ENCODE measurements at places on chromosomes 11 and 22.

- no peak for DNase-seq
These were observed 988.1 kb downstream of the NTM start for GRCh38 chr11:132358573-132358953.

DNA sequence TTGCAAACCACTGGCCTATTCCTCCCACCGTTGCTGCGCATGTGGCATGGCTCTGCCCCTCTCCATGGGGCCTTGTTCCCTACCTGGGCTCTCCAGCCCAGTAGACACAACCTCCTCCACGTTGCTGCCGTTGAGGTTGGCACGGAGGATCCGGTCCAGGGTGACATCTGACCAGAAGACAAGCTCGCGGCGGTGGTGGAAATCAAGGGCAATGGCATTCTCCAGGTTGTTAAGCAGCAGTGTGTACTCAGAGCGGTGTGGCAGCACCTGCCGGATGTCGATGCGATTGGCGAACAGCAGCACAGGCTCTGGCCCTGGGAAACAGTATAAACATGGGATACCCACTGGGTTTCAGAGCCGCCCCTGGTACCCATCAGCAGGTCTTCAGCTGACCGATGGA lies 23.8 kb downstream of the LRP4 start:
- no peak for DNase-seq

- no peak for DNase-seq
These were observed 63.5 kb downstream of the MICAL3 start for GRCh38 chr22:17960695-17961445.

- no peak for DNase-seq
These were observed 106.3 kb downstream of the MPPED2 start for GRCh38 chr11:30479899-30480298.

GRCh38 chr11:9219572-9219971 lies 45.6 kb downstream of the DENND5A start:
- peak; percentile 63 for DNase-seq

DNA sequence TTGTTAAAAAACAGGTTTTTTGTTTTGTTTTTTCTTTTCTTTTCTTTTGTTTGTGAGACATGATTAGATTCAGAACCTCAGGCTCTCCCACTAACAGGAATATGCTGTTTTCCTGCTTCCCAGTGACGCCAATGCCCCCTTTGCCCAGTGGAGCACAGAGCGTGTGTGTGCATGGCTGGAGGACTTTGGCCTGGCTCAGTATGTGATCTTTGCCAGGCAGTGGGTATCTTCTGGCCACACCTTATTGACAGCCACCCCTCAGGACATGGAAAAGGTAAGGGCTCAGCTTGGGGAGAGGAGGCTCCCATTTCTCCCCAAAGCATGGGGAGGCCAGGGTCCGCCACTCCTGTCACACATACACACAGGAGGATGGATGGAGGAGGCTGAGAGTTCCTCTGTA lies 25.0 kb downstream of the CYB5R2 start:
- no peak for DNase-seq

DNA sequence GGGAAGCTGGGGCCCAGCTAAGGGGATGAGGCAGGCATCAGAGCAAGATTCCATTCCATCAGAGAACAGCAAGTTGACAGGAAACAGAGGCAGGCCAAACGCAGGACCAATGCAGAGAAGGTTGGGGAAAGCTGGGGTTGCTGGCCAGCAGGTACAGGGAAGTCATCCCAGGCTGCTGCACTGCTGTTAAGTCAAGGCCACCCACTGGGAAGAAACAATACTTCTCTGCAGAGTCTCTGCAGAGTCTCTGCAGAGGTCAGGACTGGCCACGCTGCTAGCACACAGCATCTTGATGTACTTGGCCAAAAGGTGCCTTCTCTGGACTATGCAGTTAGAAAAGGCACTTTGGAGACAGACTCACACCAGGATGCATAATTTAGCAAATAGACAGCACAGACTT lies 68.5 kb upstream of the CSNK2A3 start:
- DNase-seq = no peak

GRCh38 chr11:60040109-60040508 lies at the start of gene OOSP2:
OOSP2 (plus strand) TSS chr11:60040409; CDS start chr11:60040460, 51 bp downstream.
- DNase-seq = no peak

GRCh38 chr11:116800610-116801009 lies 8.9 kb upstream of the APOA5 start:
- DNase-seq = no peak

DNA sequence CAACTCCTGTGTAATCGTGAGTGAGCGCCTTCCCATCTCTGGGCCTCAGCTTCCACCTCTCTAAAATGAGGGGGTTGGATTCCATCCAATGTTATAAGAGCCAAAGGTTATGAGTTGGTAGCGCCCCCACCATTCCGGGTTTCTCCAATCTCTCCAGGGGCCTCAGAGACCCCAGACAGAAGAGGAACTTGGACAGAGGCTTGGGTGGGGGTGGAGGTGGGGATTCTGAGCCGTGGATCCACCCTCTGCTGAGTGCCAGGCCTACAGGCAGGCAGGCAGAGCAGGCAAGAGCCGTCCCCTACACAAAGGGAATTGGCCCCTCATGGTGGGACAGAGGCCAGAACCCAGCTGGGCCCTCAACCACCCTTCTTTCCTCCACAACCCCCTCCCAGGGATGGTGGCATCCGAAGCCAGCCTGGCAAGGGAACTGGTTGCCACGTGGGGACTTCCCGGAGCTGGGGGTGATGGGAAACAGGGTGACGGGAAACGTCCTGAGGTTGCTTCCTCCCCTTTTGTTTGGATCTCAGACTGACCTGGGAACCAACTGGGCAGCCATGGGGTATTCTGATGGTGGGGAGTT lies 31.8 kb downstream of the TXN2 start:
- no peak for DNase-seq

- DNase-seq = no peak
These were observed 44.0 kb downstream of the SMIM38 start for GRCh38 chr11:69199583-69200315.

GRCh38 chr22:45208993-45209838 lies 31.5 kb downstream of the KIAA0930 start:
- DNase-seq = no peak

DNA sequence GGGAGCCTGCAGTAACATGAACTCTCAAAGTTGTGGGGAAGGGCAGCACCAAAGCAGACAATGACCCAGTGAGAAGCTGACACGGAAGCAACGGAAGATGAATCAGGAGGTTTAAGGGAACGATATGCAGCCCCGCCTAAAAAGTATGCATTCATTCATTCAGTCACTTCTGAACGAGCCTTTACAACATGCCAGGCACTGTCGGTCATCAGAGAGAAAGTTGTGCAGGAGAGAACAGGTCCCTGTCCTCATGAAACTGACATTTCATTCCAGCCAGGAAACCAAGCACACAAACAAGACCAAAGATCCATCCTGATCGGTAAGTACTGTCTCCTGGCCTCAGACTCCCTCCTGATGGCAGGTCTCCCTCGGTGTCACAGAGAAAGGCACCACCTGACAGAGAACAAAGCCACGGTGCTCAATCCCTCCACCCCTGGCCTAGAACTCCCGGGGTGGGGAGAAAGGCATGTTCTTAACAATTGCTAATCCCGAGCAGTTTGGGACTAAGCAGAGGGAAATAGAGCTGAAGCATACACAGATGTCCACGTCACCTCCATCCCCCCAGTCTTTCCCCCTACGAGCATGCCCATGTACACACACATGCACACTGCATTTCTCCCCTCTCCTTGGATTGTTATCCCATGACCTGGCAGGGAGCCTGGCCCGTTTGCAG lies 49.3 kb downstream of the LRFN4 start:
- DNase-seq = no peak

DNA sequence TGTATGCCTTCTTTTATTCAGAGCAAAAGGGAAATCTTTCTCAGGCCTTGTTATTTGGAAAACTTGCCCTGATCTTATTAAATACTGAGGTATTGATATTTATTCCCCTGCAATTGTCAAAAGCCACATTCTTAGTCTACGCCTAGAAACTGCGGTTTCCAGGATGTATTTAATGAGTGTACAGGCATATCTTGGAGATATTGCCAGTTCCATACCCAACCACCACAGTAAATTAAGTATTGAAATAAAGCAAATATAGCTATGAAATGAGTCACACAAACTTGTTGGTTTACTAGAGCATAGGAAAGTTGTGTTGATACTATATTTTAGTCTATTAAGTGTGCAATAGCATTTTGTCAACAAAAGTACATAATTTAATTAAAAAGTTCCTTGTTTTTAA lies 152.7 kb upstream of the CCDC179 start:
- no peak for DNase-seq

GRCh38 chr11:15972838-15973237 lies 383.5 kb downstream of the SOX6 start:
- DNase-seq = no peak

DNA sequence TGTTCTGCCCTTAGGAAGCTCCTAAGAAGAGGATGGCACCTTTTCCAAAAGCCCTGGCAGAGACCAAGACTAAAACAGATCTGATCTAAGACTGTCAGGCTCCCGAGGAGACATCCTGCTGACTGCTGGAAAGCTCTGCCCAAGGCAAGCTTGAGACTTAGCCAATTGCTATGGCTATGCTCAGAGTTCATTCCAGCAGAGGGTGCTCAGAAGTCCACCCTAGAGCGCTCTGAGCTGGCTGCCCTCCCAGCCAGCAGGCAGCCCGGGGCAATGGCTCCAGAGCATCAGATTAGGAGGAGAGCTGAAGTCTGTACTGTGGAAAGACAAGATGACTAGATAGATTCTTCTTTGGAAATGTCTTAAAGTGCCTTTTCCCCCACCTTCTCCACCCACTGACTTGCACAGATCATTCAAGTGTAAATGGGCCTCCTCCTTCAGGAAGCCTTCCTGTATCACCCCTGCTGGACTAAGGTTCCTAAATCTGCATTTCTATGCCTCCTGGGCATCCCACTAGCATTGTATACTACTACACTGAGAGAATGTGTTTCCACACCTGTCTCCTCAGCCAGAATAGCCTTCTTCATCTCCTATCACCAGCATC lies 23.4 kb downstream of the LRRC55 start:
- no peak for DNase-seq

GRCh38 chr11:65355013-65355775 lies 643 bp downstream of the TIGD3 start:
- DNase-seq = peak; percentile 53

- DNase-seq = peak; percentile 21
These were observed 14.5 kb downstream of the ACP2 start for GRCh38 chr11:47233989-47234668.

DNA sequence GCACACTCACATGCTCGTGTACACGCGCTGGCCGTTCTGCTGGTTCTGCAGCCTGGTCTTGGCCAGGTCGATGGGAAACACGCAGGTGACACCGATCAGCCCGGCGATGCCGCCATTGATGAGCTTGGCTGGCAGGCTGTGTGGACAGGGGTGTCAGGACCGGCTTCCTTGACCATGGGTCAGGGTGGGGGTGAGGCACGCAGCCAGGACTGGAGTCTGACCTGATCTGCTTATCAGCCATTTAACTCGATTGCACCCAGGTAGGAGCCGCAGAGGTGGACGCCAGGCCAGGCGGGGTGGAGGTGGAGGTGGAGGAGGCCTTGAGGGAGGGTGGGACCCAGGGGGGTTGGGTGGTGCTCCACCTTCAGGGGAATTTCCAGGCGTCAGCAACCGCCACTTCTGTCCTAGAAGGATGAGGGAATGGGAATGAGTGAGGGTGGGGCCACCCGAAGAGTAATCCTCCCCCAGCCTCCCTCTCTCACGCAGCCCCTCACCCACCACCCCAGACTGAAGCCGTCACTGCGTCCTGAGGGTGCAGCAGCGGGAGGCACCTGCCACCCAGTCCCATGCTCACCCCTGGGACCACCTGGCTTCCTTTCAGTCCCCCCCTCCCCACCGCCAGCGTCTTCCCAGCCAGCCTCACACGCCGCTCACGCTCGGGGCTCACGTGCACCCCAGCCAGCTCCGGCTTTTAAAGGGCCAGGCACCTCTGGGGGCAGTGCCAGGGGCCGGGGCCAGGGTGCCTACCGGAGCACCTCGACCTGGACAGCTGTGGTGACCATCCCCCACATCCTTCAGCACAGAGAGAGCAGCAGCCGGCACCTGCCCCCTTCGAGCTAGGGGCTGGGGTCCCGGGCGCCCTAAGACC lies 3.1 kb downstream of the SLC25A22 start:
- DNase-seq = no peak

- no peak for DNase-seq
These were observed 16.3 kb upstream of the C11orf87 start for GRCh38 chr11:109405671-109406070.

DNA sequence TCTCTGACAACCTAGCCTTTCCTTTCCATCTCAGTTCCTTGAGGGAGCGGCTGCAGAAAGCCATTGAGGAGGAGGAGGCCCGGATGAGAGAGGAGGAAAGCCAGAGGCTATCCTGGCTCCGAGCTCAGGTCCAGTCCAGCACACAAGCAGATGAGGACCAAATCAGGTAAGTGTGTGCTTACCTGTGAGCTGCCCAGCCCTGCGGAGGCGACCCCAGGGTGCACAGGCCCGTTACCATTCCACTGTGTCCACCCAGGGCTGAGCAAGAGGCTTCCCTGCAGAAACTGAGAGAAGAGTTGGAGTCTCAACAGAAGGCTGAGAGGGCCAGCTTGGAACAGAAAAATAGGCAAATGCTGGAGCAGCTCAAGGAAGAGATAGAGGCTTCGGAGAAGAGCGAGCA lies 63.1 kb downstream of the CEP164 start:
- no peak for DNase-seq
